Stimulated activated CD4-positive, alpha-beta T cell treated with anti-CD3 and anti-CD28 coated beads, Interleukin-2, amount 100 ng/mL, for 4 hours (primary cell): ENCODE measurements at places on chromosomes 11 and 22.

- DNase-seq: no peak
Measured at GRCh38 chr11:17641792-17642350, 77.5 kb upstream of the MYOD1 start.

- no peak for DNase-seq
Measured at GRCh38 chr11:26572770-26573402, 823 bp upstream of the MUC15 start.

- DNase-seq: no peak
Measured at GRCh38 chr11:8230178-8230859, 33.4 kb downstream of the LMO1 start.

DNA sequence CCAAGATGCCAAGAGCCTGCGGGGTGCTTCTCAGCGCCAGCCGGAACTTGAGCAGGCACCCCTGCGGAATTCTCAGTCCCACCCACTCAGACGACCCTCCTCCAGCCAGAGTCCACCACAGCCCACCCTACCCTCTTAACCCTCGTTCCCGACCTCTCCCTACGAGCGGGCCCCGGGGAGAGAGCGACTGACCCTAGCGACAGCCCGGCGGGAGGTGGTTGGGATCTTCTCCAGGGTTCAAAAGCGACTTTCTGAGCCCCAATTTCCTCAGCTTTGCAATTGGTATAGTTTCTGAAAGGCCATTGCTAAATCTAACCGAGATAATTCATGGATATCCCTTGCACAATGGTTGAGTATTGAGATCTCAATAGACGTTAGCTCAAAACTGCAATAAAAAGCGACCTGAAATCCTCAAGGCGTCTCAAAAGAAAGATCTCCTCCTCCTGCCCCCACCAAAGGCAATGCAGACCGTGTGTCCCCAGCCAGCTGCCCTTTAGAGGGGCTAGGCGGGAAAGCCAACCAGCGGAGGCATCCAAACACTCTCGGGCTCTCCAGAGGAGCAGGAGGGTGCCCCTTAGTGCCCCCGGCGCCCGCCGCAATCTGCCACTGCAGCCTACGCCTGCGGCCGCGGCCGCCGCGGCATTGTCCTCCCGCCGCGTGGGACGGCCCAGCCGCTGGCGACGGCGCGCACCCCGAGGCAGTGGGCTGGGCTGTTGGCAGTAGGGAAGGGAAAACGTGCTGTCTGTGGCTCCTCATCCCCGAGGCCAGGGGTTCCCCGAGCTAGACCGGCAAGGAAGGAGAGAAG, 1.5 kb upstream of the SLC6A5 start:
- DNase-seq: no peak

DNA sequence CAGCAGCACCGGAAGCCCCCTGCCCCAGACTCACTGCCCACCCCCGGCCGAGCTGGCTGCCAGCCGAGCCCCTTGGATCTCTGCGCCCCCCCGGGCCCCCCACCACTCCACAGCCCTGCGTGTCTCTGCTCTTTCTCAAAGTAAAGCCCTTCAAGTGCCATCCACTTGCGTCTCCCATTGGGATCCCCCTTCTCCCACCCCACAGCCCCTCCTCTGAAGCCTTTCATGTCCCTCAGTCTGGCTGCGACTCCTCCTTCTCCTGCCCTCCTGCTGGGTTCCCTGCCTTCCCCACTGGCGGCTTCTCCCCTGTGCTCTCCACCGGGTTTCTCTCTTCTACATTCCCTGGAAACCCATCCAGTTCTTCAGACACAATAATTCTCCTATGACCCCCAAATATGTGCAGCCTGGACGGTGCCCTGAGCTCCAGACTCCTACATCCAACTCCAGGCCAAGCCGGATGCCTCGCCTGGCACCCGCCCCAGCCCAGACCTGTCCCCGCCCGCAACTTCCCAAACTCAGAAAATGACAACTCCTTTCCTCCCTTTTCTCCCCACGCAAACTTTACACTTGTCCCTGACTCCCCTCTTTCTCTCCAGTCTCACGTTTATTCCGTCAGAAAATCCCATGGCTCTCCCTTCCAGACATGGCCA, 108.9 kb downstream of the WNT7B start:
- DNase-seq: no peak

DNA sequence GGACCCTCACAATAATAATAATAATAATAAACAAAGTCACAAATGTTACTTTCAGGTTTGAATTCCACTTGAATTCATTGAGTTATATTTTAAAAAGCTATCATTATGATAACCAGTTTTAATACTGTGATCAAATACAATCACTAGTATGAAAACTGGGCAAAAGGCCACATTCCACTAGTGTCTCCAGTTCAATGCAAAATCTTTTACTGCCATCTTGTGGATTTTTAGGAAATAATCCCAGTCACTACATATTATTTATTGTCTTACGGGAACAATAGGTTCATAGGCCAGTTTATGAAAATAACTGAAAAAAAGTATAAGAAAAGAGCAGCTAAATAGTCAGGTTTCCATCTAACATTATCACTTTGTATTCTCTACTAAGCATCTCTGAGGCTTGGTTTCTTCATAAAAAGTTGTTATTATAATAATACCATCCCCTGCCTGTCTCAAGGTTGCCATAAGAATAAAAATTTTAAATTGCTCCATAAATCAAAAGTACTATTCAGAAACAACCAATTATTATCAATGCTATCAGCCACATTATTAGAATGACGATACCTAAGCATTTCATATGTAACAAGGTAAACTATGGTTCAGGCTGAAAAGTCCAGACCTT, 533.9 kb upstream of the CCDC90B start:
- DNase-seq: no peak

DNA sequence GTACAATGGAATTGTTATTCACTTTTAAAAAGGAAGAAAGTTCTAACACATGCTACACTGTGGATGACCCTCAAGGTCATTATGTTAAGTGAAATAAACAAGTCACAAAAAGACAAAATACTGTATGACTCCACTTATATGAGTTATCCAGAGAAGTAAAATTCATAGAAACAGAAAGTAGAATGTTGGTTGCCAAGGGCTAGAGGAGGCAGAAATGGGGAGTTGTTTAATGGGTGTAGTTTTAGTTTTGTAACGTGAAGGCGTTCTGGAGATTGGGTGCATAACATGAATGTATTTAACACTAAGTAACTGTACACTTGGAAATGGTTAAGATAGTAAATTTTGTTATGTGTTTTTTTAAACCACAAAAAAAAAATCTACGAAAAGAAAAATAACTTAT, 43.8 kb downstream of the CCDC81 start:
- no peak for DNase-seq
